Mesenchymal stem cell (in vitro differentiated cells and primary cell): ENCODE measurements at places on chromosomes 1 and 21.

- DNase-seq: peak; percentile 58
These were observed 2.9 kb downstream of the IFI6 start for GRCh38 chr1:27668808-27669723.

- peak; percentile 77 for DNase-seq
These were observed 73.9 kb upstream of the VTCN1 start for GRCh38 chr1:117284399-117285215.

DNA sequence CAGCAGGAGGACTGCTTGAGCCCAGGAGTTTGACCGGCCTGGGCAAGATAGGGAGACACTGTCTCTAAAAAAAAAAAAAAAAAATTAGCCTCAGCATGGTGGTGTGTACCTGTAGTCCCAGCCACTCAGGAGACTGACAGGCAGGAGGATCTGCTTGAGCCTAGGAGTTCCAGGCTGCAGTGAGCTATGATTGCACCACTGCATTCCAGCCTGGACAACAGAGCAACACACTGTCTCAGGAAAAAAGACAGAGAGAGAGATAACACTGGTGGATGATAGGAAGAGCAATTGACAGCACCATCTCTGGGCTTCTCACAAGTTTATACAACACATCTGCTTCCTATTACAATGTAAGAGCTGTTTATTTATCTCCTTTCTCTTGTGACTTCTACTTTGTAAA is 2.4 kb upstream of the RNU11 start:
- peak; percentile 48 for DNase-seq

GRCh38 chr21:42864815-42865775 is 14.2 kb downstream of the WDR4 start:
- DNase-seq: no peak

- peak; percentile 76 for DNase-seq
These were observed 16.3 kb upstream of the H3-3A start for GRCh38 chr1:226046240-226046639.

- peak; percentile 35 for DNase-seq
These were observed 29.5 kb downstream of the HLX start for GRCh38 chr1:220908757-220909156.

DNA sequence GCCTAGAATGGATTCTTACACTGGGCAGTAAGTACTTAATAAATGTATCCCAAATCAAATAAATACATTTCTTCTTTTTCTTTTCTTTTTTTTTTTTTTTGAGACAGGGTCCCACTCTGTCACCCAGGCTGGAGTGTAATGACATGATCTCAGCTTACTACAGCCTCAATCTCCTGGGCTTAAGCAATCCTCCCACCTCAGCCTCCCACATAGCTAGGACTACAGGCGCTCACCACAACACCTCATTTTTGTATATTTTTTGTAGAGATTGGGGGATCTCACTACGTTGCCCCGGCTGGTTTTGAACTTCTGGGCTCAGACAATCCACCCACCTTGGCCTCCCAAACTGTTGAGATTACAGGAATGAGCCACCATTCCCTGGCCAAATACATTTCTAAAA is 63.7 kb upstream of the LGALS8 start:
- no peak for DNase-seq

DNA sequence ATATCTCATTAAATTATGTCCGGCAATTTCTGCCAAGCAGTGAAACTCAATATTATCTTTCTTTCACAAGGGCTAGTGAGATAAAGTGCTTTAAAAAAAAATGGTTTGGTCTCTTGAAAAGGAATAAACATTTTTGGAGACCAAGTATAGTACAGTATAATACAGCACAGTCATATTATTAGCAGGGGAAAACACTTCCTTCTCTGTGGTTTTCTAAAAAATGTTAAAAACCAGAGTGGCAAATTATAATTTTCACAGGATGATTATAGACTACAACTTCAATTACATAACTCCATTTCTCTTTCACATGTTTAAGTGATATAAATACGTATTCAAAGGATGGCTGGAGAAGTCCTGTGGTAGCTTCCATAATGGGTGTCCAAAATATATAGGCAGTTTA is 170.3 kb upstream of the DMRTA2 start:
- no peak for DNase-seq

DNA sequence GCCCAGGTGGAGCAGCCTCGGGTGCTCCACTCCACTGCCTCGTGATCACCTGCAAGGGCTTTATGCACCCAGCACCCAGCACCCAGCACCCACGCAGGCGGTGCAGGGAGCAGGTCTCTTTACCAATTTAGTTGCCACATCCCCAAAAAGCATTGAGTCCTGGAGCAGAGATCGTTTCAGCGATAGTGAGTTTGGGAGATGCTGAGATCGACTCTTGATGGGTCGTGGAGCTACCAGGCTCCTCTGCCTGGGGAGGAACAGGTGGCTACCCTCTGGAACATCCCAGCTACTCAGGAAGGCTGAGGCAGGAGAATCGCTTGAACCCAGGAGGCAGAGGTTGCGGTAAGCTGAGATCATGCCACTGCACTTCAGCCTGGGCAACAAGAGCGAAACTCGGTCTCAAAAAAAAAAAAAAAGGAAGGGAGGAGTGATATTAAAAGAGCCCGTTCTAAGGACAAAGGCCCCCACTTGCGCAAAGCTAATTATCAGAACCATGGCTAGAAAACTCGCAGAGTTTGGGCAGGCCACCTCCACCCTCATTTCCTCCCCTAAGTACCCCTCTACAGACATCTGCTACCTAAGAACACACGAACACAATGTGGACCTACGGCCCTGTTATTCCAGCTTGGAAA is 106.5 kb upstream of the SLC45A1 start:
- DNase-seq: no peak

- no peak for DNase-seq
These were observed 94.4 kb upstream of the IGSF21 start for GRCh38 chr1:18013216-18013615.

- no peak for DNase-seq
These were observed 73.5 kb downstream of the CHODL start for GRCh38 chr21:18318156-18318555.

DNA sequence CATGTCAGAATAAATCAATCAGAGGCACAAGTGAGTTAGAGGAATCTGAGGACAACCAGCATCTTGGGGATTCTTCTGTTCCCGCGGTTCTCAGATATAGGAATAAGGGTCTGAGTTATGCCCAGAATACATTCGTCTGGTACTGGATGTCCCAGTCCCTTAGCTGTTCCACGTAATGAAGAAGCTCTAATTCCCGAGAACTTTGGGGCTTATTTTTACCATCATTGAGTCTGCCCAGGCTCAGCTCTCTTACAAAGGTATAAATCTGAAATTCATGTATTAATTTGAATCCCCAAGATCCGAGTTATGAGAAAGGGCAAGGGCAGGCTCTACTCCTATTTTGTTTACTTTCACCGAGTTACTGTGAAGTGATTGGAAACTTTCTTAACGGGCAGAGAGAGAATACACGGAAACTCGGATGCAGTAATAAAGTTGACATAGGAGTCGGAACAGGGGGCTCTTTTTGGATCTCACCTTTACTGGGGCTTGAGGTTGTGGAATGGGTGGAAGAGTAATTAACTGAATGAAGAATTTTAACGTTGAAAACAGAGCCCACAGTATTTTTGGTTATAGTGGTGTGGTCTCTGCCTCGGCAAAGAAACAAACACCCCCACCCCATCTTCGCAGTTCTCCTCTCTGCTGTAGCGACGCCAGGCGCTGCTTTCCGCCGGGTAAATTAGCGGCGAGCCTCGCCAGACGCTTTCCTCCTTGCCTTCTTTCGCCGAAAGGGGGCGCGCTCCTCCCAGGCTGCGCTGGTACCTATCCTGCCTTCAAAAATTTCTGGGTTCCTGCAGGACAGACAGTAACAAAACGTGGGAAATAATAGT is 7.1 kb downstream of the PRRX1 start:
- DNase-seq: no peak

DNA sequence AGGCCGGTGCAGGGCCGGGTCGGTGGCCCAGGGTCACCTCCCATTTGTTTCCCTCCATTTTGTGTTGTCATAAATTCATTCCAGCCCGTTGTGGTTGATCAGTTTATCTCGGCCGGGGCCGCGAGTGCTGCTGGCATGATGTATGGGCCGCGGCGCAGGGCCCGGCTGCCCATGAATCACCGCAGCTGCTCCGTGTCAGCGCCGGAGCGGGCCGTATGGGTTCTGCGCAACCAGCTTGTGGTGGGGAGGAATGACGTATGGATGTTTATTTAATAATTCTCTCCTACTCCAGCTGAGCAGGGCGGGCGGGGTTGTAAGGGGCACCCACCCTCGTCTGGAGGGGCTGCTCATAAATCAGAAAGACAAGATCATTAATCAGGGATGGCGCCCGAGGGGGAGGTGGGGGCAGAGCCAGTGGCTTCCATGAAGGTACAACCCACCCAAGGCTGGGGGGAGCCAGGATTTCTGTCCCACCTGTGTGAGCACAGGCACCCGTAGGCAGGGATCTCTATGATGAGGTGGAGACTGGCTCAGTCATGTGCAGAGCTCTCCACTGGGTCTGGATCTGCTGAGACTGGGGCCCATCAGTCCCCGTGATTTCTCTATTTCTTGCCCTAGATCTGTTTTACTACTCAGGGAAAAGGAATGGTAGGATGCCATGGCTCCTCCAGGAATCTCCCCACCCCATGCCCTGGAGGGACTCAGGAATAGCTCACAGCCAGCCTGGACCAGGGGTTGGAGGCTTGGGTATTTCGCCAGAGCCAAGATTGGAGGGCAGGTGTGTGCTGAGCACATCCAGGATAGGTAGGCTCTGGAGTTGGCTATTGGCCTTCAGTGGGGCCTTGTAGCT is 27.8 kb downstream of the TMEM53 start:
- DNase-seq: no peak

DNA sequence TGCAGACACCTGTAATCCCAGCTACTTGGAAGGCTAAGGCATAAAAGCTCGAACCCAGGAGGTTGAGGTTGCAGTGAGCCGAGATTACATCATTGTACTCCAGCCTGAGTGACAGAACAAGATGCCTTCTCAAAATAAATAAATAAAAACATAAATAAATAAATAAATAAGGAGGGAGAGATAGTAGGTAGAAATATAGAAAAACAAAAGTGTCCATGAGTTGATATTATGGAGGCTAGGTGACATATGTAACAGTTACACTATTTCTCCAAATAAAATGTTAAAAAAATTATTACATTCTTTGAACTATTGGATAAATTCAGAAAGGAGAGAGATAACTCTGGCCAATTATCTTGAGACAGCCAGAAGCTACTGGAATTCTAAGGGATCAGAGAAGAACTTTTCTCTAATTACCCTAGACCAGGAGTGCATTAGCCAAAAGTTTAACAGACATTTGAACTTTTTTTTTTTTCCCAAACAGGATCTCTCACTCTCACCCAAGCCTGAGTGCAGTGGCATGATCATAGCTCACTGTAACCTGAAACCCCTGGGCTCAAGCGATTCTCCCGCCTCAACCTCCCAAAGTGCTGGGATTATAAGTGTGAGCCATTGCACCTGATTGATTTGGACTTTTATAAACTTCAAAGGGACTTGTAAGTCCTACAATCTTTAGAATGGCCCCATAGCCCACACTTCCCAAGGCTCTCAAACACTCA is 17.6 kb downstream of the SYNJ1 start:
- DNase-seq: no peak

DNA sequence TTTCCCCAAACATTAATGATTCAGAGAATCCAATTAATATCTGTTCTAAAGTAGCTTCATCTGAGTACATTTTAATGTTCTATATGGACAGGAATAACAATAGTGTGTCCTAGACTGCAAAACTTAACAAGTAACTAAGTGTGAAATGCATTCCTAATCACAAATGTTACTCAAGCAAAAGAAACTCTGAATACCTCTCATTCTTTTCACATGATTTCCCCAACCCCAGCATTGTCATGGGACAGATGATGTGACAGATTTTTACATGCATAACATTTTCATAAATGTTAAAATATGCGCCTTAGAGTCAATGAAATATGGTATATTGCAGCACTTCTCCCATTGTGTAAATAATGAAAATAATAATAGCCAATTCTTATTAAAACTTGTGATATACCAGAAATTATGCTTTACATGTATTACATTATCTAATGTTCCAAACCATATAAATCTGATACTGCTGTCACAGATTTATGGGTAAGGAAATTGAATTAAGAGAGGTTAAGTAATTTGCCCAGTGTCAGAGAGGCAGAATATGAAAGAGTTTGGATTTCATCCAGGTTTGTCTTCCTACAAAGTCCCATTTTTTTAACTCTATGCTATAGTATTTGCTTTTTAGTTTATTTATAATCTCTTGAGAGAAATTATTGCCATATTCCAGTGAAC is 269.4 kb downstream of the LRRC7 start:
- no peak for DNase-seq

DNA sequence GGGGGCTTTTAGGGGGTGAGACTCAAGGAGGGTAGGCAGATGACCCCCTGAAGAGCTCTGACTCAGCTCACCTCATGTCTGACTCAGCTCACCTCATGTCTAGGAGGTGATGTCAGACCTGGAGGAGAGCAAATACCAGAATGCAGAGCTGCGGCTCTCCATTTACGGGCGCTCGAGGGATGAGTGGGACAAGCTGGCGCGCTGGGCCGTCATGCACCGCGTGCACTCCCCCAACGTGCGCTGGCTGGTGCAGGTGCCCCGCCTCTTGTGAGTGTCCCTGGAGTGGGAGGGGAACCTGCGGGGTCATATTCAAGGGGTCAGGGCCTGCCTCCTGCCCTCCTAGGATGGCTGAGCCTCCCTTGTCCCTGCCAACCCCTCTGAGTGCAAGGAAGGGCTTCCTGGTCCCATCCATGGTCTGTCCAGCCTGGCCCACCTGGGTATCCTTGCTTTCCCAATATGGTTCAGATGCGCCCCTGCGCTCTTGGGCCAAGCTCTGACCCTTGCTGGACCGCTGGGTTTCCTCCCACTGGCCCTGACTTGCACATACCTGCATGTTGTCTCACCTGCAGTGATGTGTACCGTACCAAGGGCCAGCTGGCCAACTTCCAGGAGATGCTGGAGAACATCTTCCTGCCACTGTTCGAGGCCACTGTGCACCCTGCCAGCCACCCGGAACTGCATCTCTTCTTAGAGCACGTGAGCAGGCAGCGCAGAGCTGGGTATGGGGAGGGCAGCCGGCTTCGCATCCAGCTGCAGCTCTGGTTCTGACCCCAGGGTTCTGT is 9.1 kb downstream of the AMPD2 start:
- no peak for DNase-seq

- no peak for DNase-seq
These were observed 83.7 kb upstream of the CTTNBP2NL start for GRCh38 chr1:112312315-112312714.
